ENCODE measurements at places on chromosomes 4 and X.

DNA sequence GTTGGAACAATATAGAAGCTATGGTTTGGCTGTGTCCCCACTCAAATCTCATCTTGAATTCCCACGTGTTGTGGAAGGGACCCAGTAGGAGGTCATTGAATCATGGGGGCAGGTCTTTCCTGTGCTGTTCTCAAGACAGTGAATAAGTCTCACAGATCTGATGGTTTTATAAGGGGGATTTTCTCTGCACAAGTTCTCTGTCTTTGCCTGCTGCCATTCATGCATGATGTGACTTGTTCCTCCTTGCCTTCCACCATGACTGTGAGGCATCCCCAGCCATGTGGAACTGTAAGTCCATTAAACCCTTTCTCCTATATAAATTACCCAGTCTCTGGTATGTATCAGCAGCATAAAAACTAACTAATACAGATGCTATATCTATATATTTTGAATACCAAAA lies 135.2 kb upstream of the EDNRA start:
- DNase-seq, result no peak

- DNase-seq, result no peak
These were observed 131.3 kb downstream of the ARHGAP10 start for GRCh38 chr4:147863111-147863747.

- DNase-seq, result peak; percentile 60
These were observed 14.6 kb downstream of the RAB9B start for GRCh38 chrX:103817502-103817901.

DNA sequence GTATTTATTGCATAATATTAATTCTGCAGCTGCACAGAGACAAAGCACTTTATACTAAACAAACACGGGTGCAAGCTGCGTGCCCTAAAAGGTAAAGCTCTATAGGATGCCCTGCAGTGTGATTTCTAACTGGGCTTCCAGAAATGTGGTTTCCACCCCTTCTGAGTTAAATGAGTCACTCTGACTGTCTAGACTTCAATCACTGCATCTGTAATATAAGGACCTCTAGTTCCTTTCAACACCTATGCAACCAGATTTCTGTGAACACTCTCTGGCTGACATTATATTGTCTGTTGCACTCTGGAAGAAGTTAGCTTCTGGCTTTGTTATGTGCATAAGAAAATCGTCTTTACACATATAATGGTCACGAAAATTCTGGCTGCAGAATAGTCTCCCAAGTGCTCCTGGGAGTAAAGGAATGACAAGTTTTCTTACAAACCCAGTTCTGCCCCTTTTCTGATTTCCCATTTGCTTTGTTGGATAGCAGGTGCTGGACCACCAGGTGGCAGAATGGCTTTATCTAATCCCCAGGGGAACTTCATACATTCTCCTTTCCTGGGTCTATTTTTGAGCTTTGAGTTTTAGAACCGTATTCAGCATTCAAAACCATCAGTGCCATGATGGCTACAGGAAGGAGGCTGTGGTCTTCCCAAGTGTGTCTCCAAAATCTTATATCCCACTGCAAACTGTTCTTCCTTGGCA lies 842.2 kb downstream of the STIM2 start:
- peak; percentile 57 for DNase-seq

Data from NCI-H345 (cell line).